NCI-H69 (cell line): ENCODE measurements at places on chromosomes 7 and 10.

GRCh38 chr10:43061760-43062159 is 15.1 kb upstream of the RET start:
- DNase-seq, result no peak

- DNase-seq, result peak; percentile 77
Measured at GRCh38 chr7:122528879-122529481, 169.9 kb downstream of the RNF133 start.

GRCh38 chr10:133474027-133474426 is 20.3 kb downstream of the SCART1 start:
- no peak for DNase-seq

DNA sequence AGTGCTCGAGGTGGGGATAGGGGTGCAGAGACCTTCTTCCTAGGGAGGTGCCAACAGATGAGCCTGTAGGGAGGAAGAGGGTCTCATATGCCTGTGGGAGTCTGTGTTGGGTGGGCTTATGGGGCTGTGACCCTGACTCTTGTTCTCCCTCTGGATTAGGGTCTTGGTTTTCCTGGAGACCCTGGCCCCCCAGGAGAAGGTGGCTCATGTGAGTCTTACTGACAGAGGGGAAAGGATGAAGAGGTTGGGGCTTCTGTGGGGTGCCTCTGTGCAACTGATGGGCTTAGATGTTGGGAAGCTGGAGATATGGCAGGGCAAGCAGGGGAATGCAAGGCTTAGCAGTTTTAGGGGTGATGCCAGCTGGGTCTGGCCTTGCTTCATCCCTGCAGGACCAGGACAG is 20.2 kb upstream of the VOPP1 start:
- no peak for DNase-seq

DNA sequence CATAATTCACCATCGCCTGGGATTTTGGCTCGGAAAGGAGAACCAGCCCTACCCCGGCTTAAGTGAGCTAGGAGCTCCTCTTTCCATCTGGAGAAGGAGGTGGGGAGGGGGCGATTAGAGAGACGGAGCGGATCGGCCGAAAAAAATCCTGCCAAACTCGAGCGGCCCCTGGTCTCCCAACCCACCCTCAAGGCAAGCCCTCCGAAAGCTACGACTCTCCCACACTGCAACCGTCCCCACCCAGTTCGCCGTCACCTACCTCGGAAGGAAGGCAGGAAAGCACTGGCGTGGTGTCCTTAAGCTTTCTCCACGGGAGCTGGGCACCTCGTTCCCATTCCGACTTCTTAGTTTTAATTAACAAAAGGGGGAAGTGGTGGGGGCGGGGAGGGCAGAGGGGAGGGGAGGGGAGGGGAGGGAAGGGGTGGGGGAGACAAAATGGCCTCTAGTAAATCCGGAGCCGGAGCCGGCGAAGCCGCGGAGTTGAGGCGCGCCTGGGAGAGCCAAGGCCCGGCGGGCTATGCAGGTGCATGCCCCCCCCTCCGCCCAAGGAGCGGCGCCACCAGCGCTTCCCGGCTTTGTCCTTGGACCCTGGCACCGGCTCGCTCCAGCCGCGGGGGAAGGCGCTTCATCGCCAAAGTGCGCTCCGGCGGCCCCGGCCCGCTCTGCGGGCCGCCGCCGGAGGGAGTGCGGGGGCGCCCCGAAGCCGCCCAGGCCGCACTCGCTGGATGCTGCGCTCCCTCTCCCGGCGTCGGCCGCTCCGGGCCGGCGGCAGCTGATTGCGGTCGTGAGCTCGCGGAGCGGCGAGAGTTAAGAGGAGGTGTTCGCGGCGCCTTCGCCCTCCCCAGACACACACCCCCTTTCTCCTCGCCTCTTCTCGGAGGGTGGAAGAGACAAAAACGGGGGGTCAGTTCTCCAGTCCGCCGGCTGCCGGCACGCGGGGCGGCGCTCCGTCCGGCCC is at the start of gene LRRC4:
Gene LRRC4 (minus strand): TSS at position 784 of the 958 bp plus-strand sequence. CDS start 797 bp downstream, outside the sequence.
- DNase-seq, result peak; percentile 80

DNA sequence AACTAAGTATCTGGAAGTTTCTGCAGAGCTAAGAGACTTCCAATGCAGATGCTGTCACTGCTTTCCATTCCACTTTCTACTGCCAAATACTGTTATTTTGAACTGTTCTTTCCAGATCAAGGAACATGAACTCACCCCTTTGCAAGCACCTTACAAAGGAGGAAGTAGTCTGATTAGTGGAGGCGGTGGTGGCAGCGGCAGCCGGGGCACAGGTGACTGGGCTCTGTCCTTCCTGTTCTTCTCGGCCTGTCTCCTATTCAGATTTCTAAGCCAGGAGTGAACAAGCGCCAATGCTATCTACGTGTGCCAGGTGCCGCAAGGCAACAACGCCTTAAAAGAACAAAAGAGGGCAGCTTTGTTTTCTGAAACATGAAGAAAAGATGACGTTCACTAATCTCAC is 44.9 kb downstream of the BEND7 start:
- no peak for DNase-seq

- DNase-seq, result peak; percentile 50
Measured at GRCh38 chr7:54477083-54477482, 65.1 kb upstream of the VSTM2A start.

DNA sequence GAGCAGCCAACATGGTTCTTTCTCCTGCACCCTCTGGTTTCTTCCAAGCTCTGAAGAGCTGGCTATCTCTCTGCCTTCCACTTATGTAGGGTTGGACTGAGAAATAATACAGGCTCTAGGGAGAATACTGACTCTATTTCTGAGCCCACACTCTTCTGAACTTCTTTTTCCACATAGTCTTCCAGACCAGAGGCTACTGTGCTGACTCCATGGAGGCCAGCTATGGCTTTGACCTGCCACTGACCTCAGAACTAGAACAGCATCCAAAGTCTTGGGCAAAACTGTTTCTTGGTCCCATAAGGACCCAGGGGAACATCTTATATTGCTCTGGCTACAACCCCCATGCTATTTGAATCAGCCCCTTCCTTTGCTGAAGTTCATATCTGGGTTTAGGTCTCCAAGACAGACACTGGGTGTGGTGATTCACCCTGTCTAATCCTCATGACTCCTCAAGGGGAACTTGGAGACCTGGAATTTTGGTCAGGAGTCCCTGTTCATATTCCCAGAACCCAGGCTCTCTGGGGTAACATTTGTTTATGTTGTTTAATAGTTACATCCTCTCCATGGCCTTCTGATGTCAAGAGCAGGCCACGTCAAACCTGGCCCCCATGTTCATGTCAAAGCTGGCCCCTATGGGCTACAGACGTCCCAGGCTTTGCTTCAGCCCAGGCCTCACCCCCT is 12.1 kb upstream of the PLAU start:
- no peak for DNase-seq

DNA sequence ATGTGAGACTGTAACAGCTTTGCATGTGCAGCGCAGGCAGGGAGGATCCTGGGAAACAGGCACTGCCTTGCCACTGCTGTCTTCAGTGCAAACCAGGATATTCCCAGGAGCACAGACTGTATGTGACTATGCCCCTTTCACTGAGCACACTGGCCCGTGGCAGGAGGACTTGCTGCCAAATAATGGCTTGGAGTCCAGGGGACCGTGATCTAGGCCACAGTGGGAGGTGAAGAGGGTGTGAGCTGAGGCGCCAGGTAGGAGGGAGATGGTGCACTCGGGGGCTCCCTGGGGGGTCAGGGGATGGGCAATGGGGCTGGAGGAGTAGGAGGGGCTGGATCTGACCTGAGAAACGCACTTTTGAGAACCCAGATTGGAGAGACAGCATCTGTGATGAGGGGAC is 193.4 kb upstream of the ZNF32 start:
- no peak for DNase-seq

GRCh38 chr10:59748834-59749233 is 4.4 kb downstream of the MRLN start:
- no peak for DNase-seq

DNA sequence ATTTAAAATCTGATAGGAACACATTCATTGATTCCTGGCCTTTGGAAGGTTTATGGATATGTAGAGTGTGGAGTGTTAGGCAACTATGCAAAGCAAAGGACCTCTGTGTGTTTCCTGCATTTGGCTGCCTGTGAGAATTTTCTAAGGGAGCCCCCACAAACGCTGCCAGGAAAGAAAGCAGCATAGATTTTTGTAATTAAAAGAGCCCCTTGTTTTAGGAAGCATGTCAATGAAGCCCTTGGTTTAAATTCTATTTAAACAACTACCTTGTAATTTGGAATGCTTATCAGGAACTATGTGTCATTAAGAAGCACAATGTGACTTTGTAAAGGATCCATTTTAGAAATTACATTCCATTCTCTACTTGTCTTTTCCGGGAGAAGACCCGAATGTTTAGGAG is 742.5 kb downstream of the NXPH1 start:
- DNase-seq, result no peak

DNA sequence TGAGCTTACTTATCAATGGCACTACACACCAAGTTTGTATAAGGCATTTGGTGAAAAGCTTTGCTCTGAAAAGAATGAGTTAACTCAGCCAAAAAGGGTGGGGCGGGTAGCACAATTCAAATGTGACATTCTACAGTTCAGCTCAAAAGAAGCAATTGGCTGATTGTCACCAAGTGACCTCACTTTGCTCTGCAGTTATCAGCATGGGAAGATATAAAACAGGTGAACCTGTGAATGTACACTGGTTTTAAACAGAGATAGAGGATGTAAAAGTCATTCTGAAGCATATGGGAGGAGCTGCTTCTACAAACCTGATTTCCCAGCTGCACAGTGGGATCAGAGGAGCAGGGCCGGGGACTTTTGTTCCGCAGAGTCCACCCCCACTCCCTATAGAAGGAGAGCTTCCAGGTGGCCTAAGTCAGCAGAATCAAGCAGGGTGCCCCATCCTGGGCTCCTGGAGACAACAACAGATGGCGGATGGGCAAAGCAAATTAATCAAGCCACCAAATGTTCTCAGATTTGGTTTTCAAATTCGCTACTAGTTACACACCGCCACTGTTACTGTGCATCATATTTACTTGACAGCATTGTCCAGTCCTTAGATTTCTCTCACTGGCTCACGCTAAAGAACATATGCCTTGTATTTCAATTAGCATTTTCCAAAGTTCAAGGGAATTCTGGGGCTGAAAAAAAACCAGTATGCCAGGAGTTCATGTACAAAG is 27.5 kb upstream of the NPVF start:
- peak; percentile 3 for DNase-seq

DNA sequence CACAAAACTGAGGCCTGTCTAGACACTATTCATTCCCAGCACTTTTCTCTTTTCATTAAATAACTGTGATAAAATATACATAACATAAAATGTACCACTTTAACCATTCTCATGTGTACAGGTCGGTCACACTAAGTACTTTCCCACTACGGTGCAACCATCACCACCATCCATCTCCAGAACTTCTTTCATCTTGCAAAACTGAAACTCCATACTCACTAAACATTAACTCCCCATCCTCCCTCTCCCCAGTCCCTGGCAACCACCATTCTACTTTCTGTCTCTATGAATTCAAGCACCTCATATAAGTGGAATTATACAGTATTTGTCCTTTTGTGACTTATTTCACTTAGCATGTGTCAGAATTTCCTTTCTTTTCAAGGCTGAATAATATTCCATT is 53.0 kb downstream of the ARHGAP12 start:
- no peak for DNase-seq

GRCh38 chr10:37146443-37146842 is 21.0 kb downstream of the ANKRD30A start:
- peak; percentile 42 for DNase-seq

DNA sequence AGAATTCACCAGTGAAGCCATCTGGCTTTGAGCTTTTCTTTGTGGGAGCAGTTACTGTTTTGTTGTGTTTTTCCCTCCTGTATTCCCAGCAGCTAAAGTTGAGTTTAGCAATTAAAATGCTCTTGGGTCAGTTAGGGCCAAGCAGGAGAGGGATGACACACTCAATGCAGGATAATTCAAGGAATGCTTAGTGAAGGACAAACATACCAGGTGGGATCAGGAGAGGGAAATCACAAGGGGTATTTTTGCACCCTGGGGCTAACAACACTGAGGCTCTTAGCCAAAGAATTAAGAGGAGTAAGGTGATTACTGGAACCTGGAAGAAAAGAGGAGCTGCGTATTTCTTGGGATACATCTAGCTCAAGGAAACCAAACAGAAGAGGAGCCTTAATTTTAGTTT is 82.4 kb upstream of the KCND2 start:
- DNase-seq, result no peak

DNA sequence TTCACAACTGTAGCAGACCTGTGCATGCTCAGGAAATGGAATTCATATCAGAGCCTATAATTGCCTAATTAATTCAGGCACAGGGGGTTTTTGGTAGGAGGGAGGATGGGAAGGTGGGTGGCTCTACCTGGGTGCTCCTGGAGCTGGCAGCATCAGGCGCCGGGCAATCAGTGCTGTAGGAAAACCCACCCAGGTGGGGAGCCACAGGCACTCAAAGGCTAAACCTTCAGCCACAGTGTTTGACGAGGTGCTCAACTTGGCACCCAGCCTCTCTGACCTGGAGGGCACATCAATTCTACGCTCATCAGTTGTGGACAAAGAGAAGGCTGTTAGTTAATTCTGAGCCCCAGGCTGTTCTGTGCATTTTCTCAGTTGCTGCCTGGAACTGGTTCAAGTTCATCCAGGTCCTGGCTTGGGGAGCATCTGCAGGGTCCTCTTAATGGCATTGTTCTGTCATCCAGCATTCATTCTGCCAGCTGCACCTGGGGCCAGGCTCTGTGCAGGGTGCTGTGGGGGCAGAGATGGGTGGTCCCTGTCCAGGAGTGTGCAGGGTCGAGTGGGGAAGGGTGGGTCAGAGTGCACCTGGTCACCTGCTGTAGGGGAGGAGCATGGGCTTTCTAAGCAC is 54.1 kb upstream of the NPTX2 start:
- DNase-seq, result peak; percentile 93

- no peak for DNase-seq
Measured at GRCh38 chr10:110764793-110765512, 106.8 kb upstream of the PDCD4 start.

DNA sequence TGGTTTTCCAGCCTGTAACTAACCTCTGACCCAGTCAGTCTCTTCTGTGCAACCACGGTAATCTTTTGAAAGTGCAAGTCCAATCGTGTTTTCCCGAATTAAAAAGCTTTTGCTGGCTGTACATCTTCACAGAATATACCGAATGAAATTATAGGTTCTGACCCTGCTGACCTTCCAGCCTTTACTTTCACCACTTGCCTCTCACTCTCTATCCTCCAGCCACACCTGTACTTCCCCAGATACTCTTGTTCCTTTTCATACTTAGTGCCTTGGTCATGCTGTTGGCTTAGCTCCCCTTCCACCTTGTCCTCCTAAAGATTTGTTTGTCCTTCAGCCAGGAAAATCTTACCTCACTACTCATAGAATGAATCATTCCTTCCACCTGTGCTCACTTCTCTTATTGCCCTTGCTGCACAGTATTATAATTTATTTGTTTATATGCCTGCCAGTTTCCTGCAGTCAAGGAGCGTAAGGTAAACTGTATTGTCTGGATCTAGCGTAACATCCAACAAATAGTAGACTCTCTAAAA is 2.3 kb upstream of the PNPLA8 start:
- DNase-seq, result no peak

DNA sequence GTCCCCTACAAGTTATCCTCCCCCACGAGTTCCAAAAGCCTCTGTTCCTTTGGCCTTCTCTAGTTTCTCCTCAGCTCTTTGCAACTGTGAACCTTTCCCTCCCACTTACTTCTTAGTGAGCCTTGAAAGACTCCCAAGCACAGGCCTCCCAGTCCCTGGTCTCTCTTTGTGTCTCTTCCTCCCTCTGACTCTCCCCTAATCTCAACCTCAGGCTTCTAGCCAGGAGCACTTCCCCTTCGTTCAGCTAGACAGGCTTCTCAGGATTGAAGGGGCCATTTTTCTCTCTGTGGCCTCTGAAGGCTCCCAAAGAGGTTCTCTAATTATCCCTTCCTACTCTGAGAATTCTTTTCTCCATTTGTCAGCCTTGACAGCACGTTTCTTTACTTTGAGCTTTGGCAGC is 50.2 kb upstream of the PHYHIPL start:
- DNase-seq, result peak; percentile 34

- DNase-seq, result peak; percentile 37
Measured at GRCh38 chr10:116741391-116742351, 695 bp downstream of the HSPA12A start.
